ENCODE measurements at places on chromosomes 16 and 17. TPM values are rescaled to one million over a fixed set of nuclear protein-coding genes. Genes with fewer than 3 reads are reported as not detected.

DNA sequence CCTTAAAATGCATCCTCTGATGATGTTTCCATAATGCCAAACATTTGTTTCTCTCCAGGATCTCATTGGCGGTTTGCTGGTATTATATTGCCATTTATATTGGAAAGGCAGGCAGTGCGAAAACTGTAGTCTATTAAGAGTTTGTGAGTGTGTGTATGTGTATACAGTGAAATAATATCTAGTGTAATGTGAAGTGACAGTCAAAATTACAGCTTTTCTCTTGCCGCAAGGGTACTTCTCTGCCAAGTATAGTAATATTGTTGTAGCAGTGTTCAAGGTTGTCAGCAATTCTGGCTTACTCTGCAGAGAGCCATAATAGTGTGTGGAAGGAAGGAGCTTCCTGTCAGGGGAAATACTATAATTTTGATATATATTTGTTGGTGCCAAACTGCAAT, 178.6 kb downstream of the WWOX start:
- no peak overlapping the region for H3K27ac ChIP-seq
- DNase-seq, result no peak
- no peaks in the 10 kb centered on the region for H3K4me1 ChIP-seq
- no peaks in the 10 kb centered on the region for H3K27me3 ChIP-seq
- peaks cover 5% of the 10 kb centered on the region for H3K36me3 ChIP-seq

- no peak overlapping the region for H3K4me3 ChIP-seq
- no peak overlapping the region for H3K27ac ChIP-seq
- H3K36me3 ChIP-seq, result no peaks in the 10 kb centered on the region
- no peaks in the 10 kb centered on the region for H3K4me1 ChIP-seq
- no peak for DNase-seq
Measured at GRCh38 chr17:28239271-28239624, 79.8 kb upstream of the TMEM97 start.

- no peaks in the 10 kb centered on the region for H3K27me3 ChIP-seq
- H3K27ac ChIP-seq, result no peak overlapping the region
- H3K4me3 ChIP-seq, result no peak overlapping the region
- no peaks in the 10 kb centered on the region for H3K4me1 ChIP-seq
- no peak for DNase-seq
Measured at GRCh38 chr17:28142305-28142704, 99.8 kb downstream of the NLK start.

- H3K4me1 ChIP-seq, result no peaks in the 10 kb centered on the region
- no peaks in the 10 kb centered on the region for H3K27me3 ChIP-seq
- H3K27ac ChIP-seq, result no peak overlapping the region
- H3K36me3 ChIP-seq, result peaks cover 3% of the 10 kb centered on the region
Measured at GRCh38 chr16:3590736-3591435, 13.7 kb upstream of the NLRC3 start.

DNA sequence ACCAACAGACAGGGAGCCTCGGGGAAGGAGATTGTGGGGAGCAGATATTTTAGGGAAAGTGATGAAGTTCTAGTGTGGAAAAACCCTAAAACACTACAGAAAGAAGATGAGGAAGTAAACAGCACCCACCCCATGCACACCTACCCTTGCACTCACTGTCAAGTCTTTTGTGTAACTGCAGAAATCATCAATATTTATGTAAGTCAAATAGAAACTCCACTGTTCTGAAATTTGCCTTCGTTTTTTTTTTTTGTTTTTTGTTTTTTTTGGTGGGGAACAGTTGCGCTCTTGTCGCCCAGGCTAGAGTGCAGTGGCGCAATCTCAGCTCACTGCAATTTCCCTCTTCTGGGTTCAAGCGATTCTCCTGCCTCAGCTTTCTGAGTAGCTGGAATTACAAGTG, 273.4 kb downstream of the CPPED1 start:
- H3K27ac ChIP-seq, result no peak overlapping the region
- H3K36me3 ChIP-seq, result peaks cover 11% of the 10 kb centered on the region
- no peak overlapping the region for H3K4me3 ChIP-seq
- peaks cover 20% of the 10 kb centered on the region for H3K4me1 ChIP-seq
- no peaks in the 10 kb centered on the region for H3K27me3 ChIP-seq

DNA sequence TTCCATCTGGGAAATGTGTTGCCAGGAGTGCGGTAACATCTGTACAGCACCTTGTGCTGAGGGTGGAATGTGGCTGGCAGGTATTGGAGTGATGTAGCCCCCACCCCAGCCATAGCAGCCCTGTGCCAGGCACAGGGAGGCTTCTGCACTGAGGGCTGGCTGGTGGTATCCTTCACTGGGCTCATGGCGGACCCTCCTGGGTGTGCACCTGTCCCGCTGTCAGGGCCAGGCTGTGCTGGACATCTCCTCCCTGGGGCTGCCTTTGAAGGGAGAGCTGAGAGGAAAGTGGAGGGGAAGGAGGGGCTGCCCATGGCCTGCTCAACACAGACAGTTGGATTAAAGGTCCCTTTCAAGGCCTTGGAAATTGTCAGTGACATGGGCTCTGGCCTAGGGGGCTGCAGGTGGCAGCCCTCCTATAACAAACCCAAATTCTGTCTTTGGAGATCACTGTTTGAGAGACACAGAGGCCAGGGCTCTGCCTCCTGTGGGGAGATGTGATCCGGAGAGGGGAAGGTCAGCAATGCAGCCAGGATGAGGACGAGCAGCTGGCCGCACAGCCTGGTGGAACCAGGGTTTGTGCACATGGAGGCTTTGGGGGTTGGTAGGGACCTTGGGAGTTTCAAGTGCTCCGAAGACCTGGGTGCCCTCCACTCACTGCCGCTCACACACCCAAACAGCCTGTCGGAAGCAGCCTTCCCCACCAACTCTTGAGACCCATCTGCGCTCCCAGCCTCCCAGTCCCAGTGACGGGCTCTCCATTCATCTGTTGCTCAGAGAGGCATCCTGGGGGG, 22.8 kb downstream of the NKD1 start:
- no peak overlapping the region for H3K27ac ChIP-seq
- no peak overlapping the region for H3K4me3 ChIP-seq
- no peak for DNase-seq

- H3K27me3 ChIP-seq, result no peaks in the 10 kb centered on the region
- DNase-seq, result no peak
- peaks cover 6% of the 10 kb centered on the region for H3K36me3 ChIP-seq
Measured at GRCh38 chr17:20276421-20276820, 190.9 kb downstream of the LGALS9B start.

DNA sequence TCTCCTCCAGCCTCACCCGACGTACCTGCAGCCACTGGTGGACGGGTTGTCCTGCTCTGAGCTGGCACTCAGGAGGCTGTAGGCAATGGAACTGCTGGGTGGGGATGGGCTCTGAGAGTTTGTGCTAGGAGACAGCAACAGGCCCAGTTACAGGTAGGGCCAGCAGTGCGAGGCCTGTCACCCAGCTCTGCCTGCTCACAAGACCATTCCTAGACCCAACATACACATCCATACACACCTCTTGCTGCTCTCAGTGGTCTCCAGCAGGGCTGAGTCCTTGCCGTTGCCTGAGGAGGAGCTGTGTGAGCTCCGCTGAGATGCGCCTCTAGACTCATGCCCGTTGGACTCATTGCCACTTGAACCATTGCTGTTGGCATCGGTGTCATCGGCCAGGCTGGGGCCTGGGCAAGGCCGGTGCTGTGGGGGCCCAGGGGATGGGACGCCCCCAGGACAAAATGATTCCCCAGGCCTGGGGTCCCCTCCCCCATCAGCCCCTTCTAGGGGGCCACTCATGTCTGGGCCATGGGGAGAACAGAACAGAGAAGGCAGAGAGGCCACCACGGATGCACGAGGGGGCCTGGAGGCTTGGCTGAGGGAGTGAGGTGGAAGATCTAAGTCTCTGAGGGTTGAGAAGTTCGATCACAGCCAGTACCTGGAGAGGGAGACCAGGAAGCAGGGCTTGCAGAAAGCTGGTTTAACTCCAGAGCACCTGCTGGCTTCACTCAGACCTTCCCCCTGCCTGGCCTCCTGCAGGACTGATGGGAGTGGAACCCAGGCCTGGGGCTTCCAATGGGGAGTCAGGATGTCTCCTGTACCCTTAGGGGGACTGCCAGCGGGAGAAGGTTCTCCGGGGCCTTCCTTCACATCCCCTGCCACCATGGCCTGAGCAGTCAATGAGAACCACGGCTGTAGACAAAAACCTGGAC, 1.7 kb downstream of the PER1 start:
- no peak overlapping the region for H3K27ac ChIP-seq
- peaks cover 30% of the 10 kb centered on the region for H3K36me3 ChIP-seq
- no peak for DNase-seq

DNA sequence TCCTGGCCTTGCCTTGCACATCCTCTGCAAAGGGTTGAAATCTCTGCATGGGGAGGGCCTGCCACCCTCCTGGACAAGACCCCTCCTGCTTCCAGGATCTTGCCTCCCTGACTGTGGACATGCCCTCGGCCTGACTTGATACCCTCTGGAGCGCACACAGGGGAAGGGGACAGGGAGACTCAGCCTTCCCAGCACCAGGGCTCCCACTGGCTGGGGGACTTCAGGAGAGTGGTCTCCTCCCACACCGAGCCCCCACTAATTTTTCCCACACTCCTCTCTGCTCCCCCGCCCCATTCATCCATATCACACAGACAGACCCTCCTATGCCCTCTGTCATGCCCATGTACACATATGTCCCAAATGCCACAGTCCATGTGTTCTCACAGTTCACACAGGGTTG, 14.3 kb downstream of the SGCA start:
- H3K4me1 ChIP-seq, result peaks cover 16% of the 10 kb centered on the region
- H3K36me3 ChIP-seq, result no peaks in the 10 kb centered on the region
- no peaks in the 10 kb centered on the region for H3K27me3 ChIP-seq

DNA sequence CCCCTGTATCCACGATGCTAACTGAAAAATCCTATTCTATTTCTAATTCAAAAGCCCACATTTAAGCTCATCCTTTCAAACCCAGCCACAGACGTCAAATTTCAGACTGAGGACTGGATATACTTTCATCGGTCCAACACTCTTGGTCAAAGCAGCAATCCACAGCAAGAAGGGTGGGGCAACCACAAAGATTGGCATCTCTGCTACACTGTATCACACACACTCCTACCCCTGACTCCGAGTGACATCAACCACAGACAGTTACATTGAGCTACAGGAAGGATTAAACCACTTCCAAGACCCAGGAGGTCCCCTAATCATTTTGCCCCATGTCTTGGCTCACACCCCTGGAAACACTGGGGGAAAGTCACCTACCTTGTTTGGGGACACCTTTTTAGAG, 61.3 kb downstream of the GRIN2A start:
- H3K27ac ChIP-seq, result no peak overlapping the region
- H3K36me3 ChIP-seq, result no peaks in the 10 kb centered on the region
- H3K4me1 ChIP-seq, result no peaks in the 10 kb centered on the region
- peaks cover 21% of the 10 kb centered on the region for H3K27me3 ChIP-seq

- H3K27me3 ChIP-seq, result peaks cover 4% of the 10 kb centered on the region
- H3K27ac ChIP-seq, result no peak overlapping the region
- no peaks in the 10 kb centered on the region for H3K36me3 ChIP-seq
- no peaks in the 10 kb centered on the region for H3K4me1 ChIP-seq
Measured at GRCh38 chr16:19315889-19316433, 30.4 kb downstream of the CLEC19A start.

SLC12A3 gene
- total RNA-seq, result not detected

SOX9 gene
- not detected for total RNA-seq

TP53TG3 gene
- total RNA-seq, result not detected

FBXW10B gene
- 0.82 TPM for total RNA-seq
